ENCODE measurements at places on chromosomes 16 and 17.

GRCh38 chr17:62163847-62164246, 98.8 kb upstream of the MED13 start:
- no peak for DNase-seq

GRCh38 chr17:64332502-64332901, 58.2 kb downstream of the PECAM1 start:
- no peak for DNase-seq

DNA sequence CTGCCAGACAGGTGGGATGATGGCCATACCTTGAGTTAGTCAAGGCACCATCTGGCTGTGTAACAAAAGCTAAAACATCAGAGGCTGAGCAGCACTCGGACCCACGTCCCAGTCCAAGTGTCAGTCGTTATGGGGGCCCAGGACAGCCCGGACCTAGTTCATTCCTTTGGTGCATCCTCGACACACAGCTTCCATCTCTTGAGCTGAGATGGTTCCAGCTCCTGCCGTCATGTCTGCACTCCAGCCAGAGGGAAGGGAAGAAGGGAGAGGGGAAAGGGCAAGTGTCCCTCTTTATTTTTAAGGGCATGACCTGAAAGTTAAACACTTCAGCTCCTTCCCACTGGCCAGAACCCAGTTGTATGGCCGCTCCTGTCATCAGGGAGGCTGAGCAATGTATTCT, 218.0 kb downstream of the SEC14L1 start:
- DNase-seq, result peak; percentile 0

- DNase-seq, result no peak
These were observed 544 bp downstream of the CYB561 start for GRCh38 chr17:63445571-63445953.

DNA sequence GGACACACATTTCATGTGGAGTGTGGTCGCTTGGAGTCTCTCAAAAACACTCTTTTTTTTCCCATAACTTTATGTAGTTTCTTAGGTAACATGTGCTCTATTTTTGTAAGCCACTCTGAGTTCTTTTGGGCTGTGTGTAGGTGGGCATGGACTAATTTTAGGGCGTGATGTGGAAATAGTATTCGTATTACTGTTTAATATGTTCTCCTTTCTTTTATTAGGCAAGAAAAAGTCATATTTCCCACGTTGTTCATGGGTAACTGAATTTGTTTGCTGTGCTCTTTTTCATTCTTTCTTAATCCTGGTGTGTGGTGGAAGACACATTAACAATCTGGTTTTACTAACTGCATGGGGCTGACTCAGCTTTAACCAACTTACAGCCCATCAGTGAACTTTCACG, 27.4 kb downstream of the NDEL1 start:
- no peak for DNase-seq

- DNase-seq, result no peak
These were observed 2.0 kb downstream of the LHX1 start for GRCh38 chr17:36939052-36939801.

- DNase-seq, result peak; percentile 56
These were observed 8.3 kb downstream of the ZNF629 start for GRCh38 chr16:30778549-30779244.

DNA sequence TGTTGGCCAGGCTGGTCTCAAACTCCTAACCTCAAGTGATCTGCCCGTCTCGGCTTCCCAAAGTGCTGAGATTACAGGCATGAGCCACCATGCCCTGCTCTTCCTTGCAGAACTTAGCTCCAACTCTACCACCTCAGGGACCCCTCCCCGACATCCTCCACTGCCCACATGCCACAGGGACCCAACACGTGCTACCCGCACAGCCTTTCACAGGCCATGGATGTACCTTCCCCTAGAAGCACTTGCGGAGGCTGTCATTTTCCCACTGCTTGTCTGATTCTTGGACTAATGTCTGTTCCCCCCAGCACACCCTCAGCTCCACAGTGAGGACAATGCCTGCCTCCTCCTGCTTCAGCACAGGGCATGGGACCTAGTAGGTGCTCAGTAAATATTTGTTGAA, 147.4 kb downstream of the ZNF423 start:
- DNase-seq, result no peak

GRCh38 chr17:67004181-67004580, 39.7 kb downstream of the CACNG4 start:
- DNase-seq, result no peak

DNA sequence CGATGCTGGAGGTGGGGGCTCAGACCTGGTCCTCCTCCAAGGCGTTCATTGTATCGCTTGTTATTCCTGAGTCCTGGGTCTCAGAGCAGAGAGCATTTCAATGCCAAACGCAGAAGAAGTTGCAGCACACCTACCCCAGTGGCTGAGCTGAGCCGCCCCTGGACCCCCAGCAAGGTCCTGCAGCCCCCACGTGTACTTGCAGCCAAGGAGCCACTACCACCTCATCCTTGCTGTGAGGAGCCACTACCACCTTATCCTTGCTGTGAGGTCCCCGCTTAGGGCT, 13.5 kb downstream of the PLLP start:
- no peak for DNase-seq

DNA sequence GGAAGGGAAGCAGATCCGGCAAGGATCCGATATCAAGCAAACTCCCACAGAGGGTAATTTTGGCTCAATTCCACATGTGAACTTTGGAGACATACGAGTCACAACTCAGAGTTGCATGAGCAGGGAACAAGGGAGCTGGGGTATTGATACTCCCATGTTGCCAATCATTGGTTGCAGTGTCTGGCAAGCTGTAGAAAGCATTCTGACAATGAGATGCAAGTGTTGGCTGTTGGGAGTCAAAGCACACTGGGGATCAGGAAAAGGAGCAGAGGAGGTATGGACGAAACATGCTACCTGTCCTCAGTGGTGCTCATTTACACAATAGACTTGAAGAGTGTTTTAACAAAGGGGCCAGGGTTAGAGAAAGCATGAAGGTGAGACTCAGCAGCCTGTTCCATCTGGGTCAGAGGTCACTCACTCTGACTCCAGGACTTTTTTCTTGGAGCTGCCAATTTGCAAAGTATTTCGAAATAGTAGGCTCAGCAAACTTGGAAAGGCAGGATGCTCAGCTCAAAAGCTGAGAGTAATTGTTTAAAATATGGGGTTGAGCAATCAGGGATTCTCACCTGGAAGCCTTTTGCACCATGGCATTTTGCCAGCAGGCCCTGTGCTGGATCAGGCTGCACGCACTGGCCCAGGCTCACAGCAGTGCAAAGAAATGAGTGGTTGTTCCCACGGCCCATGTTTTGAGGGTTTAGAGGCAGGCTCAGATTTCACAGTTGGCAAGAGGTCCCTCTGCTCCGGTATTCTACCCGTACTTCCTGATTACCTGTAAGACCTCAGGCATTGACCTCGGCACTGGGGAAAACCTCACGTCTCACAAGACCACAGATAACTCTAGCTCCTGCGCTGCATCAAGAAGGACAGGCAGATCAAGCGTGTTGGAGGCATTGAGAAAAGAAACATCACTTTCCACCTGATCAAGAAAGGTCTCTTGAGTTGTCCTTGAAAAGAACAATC, 17.6 kb upstream of the NKD1 start:
- DNase-seq, result no peak

DNA sequence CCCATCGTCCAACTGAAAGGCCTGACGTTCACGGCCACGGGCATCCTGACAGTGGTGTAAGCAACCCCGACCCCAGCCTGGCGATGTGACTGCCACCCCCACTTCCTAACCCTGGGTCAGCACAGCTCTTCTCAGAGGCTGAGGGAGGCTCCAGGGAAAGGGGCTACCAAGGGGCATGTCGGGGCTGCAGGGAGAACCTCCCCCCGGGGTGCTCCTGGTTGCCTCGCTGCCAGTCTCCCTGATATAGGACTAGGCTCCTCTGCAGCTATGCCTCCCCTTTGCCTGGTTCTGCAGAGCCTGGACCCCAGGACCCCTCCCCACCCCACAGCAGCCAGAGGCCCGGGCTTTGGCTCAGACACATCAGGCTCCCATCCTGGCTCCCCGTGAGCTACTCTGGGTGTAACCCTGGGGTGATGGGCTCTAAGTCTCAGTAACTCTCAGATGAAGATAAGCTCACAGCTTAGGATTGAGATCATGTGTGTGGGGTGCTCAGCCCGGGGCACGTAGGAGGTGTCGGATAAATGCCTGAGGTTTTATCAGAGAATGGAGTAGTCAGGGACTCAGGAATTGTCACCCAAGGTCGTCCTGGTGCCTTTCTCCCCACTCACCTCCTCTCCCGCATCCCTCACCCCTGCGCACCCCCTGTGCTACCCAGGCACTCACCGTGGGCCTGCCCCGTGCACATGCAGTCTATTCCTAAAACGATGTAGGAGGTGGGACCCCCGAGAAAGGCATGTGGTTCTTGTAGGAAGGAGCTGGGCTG, 10.6 kb downstream of the ITGAD start:
- DNase-seq, result no peak

DNA sequence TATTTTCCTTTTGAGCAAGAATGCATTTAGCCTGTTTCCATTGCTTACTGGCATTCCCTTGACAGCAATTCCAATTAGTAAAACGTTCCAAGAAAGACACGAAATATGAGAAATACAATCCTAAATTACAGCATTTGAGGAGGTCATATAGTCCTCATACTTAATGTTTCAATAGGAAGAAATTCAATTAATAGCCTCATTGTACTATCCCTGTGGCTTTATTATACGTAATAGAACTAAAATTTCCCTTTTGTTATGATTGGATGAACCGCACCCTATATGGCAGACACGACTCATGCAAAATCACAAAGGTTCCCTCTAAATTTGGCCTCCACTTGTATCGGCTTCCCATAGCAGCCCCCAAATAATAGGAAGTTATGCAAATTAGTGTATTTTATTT, 291.7 kb downstream of the CEP112 start:
- no peak for DNase-seq

DNA sequence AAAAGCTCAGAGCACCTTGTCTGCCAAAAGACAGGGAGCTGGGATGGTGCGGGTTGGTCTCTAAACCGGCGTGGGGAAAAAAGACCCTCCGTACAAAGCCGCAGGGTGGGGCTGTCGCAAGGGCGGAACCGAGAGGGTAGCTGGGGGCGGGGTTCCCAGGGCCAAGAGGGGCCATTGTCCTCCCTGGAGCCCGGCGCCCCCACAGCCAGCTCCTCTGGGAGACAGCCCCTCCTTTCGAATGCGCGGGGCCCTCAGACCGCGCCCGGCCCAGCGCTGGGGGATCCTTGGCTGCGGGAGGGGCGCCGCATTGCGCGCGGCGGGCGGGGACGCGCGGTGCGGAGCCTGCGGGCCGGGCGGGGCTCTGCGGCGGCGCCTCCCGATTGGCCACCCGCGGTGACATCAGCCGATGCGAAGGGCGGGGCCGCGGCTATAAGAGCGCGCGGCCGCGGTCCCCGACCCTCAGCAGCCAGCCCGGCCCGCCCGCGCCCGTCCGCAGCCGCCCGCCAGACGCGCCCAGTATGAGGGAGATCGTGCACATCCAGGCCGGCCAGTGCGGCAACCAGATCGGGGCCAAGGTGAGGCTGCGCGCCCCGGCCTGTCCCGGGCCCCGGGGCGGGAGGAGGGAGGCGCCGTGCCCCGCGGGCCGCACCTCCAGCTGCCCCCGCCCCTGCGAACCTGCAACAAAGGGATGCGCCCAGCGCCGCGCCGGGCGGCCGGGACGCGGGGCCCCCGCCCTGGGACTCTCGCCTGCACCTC, at the start of gene TUBB3:
TUBB3 (plus strand) TSS at position 459 of the 756 bp plus-strand sequence; CDS start at position 519, 60 bp downstream.
- no peak for DNase-seq

DNA sequence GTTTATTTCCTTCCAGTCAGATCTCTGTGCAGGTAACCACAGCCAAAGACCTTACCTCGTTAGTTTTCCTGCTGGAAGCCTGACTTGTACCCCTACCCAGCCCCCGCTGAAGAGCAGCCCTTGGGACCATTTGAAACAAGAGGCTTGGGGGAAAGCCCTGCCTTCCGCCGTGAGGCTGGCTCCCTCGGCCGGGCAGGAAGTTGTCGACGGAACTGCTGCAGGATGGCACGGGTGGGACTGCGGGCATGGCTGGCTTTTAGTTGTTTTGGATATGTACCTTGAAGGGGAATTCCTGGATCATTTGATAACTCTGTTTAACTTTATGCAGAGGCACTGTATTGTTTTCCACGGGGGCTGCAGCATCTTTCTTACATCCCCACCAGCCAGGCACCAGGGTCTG, 49.0 kb upstream of the ENDOV start:
- no peak for DNase-seq

- no peak for DNase-seq
These were observed 6.2 kb downstream of the USH1G start for GRCh38 chr17:74916851-74917199.

GRCh38 chr17:8894673-8895578, 27.5 kb upstream of the PIK3R6 start:
- peak; percentile 70 for DNase-seq

- no peak for DNase-seq
These were observed 252.7 kb downstream of the PMP22 start for GRCh38 chr17:15012351-15012980.

DNA sequence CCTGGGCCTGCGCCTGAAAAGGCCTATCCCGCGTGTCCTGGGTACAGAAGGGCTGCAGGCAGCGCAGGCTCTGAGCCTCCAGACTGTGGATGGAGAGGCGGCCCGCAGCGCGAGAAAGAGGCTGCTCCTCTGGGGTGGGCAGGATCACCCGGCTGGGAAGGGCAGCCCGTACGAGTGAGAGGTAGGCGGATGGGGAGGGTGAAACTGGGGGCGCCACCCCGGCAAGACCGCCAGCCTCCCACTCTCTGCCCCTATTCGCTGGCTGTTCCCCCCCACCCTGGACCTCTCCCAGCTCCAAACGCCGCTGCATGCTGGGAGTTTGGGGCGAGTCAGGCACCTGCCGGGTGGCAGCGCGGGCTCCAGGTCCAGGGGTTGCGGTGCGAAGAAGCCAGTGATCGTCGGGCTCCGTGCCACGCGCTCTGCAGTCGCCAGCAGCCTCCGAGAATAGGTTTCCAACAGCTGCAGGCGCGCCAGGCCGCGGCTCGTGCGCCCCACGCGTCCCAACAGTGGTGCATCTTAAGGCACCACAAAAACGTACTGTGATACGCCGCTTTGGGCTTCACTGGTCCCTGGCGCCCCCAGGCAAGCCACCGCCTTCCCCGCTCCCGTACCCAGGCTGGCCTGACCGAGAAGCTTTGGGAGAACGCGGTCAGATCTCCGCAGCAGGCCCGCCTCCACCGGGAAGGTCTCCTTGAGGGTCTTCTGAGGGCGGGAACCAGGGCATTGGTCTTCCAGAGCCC, 1.1 kb downstream of the NOXO1 start:
- no peak for DNase-seq

- no peak for DNase-seq
These were observed 254.5 kb upstream of the CACNG5 start for GRCh38 chr17:66580184-66580955.

All from tibial nerve (tissue), 4 donors.